ENCODE measurements at places on chromosomes 6 and 20.

DNA sequence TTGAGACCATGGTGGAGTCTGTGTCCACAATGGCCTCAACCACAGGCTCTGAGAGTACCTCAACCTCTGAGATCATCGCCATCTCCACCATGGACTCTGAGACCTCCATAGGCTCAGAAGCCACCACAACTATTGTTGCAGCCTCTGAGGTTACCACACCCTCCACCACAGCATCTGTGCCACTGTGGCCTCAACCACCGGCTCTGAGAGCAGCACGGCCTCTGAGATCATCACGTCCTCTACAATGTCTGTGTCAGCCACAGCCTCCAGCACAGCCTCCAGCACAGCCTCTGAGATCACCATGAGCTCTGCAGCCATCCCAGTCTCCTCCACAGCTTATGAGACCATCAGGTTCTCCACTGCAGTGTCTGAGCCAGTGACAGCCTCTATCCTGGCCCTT is 19.4 kb upstream of the MUC21 start:
- DNase-seq, result no peak

DNA sequence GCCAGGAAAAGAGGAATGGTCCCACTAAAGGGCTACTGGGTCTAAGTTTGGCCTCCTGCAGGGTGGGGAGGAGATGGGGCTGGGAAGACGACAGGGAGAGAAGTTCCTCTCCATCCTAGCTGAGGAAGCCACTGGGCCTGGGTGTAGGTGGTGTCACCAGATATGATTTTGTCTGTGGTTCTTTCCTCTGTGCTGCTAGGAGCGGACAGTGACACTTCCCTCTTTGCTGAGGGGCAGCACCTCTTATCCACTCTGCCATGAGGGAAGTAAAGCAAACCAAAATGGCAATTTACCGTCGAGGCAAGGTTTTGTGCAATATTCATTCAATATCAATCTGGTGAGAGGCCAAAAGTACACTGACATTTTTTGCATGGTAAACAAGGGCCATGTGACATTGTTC is 33.0 kb upstream of the NR2E1 start:
- no peak for DNase-seq

- no peak for DNase-seq
Observed at GRCh38 chr6:29504961-29505360, 17.2 kb upstream of the MAS1L start.

DNA sequence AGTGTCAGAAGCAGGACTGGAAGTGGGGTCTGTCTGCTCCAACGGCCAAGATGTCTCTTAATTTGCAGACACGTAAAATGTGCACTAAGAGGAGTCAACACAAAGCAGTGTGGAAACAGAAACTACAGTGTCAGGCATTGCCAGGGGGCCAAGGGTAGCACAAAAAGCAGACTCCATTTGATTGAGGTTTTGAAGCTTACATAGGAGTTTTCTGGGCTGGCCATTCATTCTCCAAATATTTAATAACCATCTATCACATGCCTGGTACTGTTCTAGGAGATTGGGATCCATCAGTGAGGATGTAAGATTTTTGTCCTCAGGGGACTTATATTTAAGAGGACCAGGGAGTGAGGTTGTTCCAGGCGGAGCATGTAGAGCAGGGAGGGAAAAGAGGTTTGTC is 29.5 kb downstream of the MAFB start:
- no peak for DNase-seq

- no peak for DNase-seq
Observed at GRCh38 chr6:53790886-53791285, 3.9 kb upstream of the LRRC1 start.

- no peak for DNase-seq
Observed at GRCh38 chr6:166360243-166361076, 18.1 kb upstream of the SFT2D1 start.

GRCh38 chr6:136077834-136078576 is 172.1 kb downstream of the MTFR2 start:
- peak; percentile 93 for DNase-seq

DNA sequence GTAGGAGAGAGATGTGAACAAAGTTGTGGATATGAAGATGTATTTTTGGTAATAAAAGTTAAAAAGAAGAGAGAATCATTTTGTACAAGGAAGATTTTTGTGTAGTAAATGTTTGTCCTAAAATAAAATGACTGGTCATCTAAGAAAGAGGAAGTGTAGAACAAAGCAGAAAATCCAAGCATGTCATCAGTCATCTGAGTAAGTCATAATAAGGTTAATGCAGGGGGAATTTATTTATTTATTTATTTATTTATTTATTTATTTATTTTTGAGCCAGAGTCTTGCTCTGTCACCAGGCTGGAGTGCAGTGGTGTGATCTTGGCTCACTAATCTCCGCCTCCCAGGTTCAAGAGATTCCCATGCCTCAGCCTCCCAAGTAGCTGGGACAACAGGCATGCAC is 15.7 kb upstream of the CGA start:
- no peak for DNase-seq

DNA sequence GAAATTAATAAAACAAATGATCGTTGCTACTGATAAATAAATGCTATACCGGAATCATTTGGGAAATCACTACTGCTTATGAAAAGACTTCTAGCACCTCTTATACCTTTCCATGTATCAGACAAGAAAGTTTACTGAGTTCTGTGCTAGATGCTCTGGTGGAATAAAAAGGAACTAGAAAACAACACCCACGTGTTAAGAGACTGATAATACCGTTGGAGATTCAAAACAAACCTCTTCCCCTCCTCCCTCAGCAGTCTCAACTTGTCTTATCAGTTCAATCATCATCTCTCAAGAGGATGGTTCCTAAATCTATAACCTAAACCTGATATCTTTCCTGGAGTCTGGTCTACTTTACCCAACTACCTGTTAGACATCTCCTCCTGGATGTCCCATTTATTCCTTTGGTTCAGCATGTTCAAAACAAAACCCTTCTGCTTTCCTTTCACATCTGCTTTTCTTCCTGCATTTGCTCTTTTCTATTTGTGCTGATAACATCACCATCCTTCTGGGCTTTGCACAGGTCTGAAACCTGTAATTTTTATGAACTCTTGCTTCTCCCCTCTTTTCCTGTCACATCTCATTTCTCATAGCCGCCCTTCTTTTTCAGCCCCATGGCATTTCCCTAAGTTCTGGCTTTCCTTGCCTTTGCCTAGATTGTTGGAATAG is 122.2 kb downstream of the COL19A1 start:
- DNase-seq, result no peak

GRCh38 chr6:142867355-142867801 is 77.6 kb downstream of the HIVEP2 start:
- no peak for DNase-seq

DNA sequence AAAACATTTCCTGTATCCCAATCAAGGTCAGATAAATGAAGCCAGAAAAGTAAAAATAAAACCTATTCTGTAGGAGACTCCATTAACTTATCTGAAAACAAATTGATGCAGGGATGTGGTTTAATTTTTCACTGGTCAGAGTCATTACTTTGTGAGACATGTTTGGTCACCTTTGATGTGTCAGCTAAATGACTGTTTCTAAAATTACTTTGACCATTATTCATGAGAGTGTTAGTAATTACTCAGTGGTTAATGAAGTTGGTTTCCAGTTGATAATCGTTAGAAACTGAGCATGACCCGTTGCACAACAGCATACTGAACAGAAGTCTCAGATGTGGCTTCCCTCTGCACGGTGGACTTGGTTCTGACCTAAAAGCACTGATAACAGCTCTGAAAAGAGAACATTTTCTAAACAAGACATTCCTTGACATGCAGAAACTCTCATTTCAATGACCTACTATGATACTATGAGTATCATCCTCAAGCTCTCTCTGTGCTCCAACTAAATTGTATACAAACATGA is 410.5 kb upstream of the RNF217 start:
- DNase-seq, result no peak

- no peak for DNase-seq
Observed at GRCh38 chr20:24153101-24154040, 164.8 kb upstream of the GGTLC1 start.

DNA sequence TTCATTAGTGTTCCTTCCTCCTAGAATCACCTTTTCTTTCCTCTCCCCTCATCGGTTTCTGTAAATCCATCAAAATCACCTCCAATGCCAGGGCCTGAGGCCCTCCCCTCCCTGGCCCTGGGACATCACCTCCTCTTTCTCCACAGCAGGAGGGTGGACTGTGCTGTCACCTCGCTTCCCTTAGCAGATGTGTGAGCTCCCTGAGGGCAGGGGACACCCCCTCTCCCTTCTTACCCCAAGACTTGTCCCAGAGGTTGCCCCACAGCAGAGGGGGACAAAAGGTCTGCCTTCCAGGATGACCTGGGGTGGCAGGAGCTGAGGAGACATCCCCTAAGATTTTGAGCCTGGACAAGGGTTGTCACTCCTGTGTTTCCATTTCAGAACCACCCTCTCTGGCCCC is 5.9 kb downstream of the ULBP1 start:
- DNase-seq, result no peak

GRCh38 chr6:40545954-40546353 is 41.2 kb downstream of the LRFN2 start:
- DNase-seq, result no peak

- peak; percentile 5 for DNase-seq
Observed at GRCh38 chr6:144617191-144617590, 332.1 kb downstream of the UTRN start.

- no peak for DNase-seq
Observed at GRCh38 chr6:111996144-111996865, 57.6 kb upstream of the CCN6 start.

GRCh38 chr20:41627611-41628244 is 9.6 kb upstream of the CHD6 start:
- no peak for DNase-seq

- DNase-seq, result no peak
Observed at GRCh38 chr20:34143951-34144350, 31.9 kb upstream of the EIF2S2 start.

DNA sequence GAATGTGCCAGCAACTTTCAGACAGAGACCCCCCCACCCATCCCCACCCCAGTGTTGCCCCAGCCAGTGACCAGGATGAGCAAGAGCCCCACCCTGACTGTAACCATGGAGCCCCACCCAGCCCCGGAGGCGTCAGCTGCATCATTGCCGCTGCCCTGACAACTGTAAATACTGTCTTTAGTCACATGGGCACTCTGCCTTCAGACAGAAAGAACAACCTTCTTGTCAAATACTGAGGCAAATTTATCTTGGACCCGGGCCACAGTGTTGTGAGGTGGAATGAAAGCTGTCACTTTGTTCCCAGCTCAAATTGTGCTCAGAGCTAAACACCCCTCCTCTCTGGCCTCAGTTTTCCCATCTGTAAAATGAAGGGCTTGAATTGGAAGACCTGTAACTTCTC is 23.7 kb downstream of the MOCS3 start:
- DNase-seq, result peak; percentile 62

DNA sequence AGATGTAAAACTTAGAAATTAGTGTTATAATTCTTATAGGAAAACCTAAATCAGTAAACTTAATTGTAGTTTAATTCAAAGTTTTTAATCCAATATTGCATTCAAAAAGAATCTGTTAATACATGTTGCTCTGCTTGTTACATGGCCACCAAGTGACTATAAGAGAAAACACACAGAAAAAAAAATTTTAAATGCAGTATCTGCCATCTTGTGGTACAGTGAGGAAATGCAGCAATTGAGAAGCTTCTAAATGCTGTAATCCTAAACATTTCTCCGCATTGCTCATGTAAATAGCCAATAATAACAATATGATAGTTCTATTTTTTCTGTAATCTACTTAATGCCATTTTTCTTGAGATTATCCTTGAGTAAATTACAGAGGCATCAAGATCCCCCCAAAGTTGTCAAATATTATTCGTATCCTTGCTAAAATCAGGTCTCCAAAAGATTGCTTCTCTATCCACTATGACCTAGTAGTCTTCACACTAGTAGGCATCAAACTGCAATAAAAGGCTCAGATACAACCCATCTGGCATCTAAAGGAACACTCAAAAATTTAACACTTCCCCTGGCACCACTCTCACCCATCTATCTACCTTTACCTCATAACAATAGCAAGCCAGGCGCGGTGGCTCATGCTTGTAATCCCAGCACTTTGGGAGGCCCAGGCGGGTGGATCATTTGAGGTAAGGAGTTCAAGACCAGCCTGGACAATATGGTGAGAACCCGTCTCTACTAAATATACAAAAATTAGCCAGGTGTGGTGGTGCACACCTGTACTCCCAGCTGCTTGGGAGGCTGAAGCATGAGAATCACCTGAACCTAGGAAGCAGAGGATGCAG is 34.6 kb downstream of the HDAC2 start:
- peak; percentile 41 for DNase-seq

DNA sequence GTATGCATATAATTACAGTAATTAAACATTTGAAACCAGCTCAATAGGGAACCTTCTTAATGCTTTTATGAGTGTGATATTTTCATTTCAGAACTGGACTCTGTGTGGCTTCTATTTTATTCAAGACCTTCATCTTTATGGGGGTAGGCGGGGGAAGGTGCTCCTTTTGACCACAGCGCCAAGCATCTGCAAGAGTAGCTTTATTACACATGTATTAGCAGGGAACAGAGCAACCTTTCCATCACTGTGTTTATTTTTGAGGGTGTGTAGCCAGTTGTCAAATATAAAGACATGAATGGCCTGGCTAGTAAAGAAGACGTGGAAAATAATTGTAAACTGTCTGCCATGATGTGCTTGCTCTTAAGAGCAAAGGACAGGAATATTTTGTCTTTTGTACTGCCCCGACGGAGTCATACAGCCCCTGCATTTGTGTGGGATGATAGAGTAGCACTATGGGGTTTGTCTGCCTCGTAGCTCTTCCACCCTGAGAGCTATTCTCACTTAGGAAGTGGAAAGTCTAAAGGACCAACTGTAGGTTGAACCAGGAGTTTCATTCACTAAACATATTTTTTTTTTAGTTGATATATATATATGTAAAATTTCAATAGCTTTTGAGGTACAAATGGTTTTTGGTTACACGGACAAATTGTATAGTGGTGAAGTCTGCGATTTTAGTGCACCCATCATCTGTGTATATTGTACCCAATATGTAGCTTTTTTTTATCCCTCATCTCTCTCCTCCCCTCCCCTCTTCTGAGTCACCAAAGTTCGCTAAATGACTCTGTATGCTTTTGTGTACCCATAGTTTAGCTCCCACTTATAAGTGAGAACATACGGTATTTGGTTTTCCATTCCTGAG is 91.2 kb downstream of the CARMIL1 start:
- DNase-seq, result no peak

GRCh38 chr6:5036269-5036668 is 32.4 kb upstream of the RPP40 start:
- DNase-seq, result no peak

GRCh38 chr20:23316626-23317025 is 34.0 kb upstream of the NXT1 start:
- DNase-seq, result no peak
